ENCODE measurements at places on chromosomes 3 and 15.

GRCh38 chr3:127590282-127590592, 296 bp downstream of the TPRA1 start:
- DNase-seq = no peak

GRCh38 chr3:45273681-45274515, 47.8 kb upstream of the TMEM158 start:
- no peak for DNase-seq

GRCh38 chr3:170256597-170256996, 34.4 kb downstream of the PRKCI start:
- DNase-seq = no peak

DNA sequence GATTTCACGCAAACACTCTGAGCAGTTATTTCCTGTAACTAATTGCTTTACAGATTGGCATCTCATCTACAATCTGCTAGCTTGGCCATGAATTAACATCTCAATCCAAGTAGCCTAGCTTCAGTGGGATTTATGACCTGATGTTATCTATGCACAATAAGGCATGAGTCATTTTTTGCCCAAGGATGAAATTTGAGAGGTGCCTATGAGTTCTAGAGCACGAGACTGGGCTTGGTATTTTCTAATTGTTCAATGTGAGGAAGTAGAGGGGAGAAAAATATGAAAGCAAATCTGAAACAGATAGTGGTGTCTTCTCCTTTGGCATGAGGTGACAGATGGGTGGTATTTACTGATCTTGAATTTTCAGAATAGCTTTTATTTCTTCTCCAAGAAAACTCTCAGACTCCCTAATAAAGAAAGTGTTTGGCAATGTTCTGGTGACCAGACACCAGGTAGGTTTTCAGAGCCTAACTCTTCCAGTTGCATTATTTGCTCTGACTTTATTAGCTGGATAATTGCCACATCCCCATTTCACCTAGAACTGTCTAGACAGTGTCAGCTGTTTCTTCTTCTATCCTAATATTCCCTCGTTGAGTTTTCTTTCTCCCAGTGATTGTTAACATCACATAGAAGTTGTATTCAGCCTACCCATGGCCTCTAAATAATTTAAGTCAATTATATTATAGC, 301.0 kb upstream of the UMPS start:
- DNase-seq = peak; percentile 48

GRCh38 chr15:78174401-78174800, 25.2 kb downstream of the IDH3A start:
- no peak for DNase-seq

GRCh38 chr3:45205126-45205525, 21.0 kb downstream of the TMEM158 start:
- DNase-seq = no peak

GRCh38 chr3:73212683-73213082, 151.2 kb downstream of the EBLN2 start:
- DNase-seq = no peak

DNA sequence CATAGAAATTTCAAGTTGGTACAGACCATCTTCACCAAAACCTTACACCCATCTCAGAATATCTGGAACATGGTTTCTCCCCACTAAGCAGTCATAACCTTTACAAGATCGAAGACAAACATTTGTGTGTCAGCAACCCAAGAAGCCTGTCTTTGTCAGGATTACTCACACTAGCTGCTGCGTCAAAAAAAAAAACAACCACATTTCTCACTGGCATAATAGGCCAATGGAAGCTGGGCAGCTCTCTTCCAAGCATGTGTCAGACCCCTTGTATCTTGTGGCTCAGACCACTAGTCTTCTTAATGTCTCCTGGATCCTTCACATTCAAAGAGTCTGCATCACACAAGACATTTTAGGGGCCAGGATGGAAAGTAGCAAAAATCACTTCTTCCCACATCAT, 266.9 kb upstream of the IGF1R start:
- DNase-seq = no peak

Measured in NCI-H1105 treated with DMSO at 0.1 percent for 48 hours (cell line).